Left ventricle myocardium superior (tissue), 1 donor: ENCODE measurements at places on chromosomes 11 and 22.

DNA sequence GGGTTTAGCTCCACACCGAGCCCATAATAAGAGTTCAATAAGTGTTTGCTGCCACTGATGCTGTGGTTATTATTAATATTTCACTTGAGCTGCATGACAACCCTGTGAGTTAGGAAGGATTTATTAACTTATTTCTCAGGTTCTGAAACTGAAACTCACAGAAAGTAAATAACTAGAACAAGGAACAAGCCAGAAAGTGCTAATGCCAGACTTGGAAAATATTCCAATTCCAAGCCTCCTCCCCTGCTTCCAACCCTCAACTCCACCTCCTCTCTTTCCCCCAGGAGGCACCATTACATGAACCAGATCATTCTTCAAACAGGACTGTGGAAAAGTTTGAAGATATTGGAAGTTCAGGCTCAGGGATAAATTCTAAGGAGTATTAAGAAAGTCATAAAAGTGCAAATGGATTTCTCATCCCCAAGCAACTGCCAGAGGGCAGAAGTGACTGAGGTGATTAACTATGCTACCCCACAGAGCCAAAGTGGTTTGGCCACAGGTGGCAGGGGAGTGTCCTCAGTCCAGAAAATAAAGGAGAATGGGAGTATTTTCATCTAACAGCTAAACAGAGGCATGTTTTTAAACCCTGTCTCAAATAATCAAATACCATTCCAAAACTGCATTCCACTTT is 3.2 kb upstream of the FJX1 start:
- no peak for DNase-seq

- DNase-seq: no peak
Measured at GRCh38 chr11:73962101-73962705, 11.4 kb downstream of the DNAJB13 start.

- DNase-seq: no peak
Measured at GRCh38 chr11:75143420-75143731, 7.5 kb upstream of the SLCO2B1 start.

DNA sequence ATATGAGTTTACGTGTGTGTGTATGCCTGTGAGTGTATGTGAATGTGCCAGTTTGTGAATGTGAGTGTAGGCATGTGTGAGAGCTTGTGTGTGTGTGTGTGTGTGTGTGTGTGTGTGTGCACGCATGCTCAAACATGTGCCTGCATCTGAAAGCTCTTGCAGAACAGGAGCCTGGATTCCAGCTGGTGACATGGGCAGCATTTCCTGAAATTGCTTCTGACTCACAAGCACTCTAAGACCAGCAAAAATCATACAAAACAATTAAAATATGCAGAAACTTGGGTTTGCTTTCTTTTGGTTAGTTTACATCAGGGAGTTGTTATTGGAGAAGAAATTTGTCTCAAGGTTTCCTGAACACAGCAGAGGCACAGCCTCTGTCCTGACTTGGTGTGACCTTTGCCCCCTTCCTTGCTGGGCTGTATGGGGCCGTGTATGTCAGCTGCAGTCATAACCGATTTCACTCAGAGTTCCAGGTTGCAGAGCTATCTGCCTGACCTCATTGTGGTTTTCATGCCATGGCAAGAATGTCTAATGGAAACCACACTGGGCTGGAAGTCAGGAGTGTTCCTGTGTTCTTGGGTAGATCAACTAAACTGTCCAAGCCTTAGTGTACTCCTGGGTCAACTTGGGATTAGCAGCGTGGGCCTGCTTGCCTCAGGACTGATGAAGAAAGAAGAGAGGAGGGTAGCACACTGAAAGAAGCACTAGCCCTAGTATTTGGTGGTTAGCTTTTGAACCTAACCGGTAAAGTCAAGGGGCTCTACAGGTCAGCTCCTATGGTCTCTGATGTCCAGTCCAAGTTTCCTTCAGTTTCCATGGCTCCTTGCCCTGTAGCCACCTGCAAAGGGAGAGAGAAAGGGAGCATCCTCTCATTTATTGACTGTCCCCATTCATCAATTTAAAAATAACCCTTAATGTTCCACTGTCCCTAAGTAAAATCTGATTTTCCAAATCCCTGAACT is 143.7 kb downstream of the SNX19 start:
- no peak for DNase-seq

- DNase-seq: no peak
Measured at GRCh38 chr11:94825031-94825430, 56.9 kb downstream of the AMOTL1 start.

- no peak for DNase-seq
Measured at GRCh38 chr11:33310720-33311500, 53.7 kb downstream of the HIPK3 start.

DNA sequence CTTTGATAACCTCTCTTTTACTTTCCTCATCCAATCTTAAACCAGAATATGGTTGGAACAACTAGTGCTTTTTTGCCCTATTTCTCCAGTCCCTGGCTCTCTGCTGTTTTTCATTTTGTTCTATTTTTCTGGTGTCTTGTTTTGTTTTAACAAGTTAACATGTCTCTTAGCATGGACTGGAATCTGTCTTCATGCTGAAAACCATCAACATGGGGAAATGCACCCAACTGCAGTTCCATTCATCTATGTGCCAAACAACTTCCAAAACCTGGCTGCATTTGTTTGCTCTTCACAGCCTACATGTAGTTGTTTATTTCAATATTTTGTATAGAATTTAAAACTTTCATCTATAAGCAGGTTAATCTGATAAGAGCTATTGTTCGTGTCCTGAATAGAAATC is 46.8 kb upstream of the NOX4 start:
- no peak for DNase-seq

- DNase-seq: no peak
Measured at GRCh38 chr11:118533769-118534729, 3.1 kb downstream of the TMEM25 start.

DNA sequence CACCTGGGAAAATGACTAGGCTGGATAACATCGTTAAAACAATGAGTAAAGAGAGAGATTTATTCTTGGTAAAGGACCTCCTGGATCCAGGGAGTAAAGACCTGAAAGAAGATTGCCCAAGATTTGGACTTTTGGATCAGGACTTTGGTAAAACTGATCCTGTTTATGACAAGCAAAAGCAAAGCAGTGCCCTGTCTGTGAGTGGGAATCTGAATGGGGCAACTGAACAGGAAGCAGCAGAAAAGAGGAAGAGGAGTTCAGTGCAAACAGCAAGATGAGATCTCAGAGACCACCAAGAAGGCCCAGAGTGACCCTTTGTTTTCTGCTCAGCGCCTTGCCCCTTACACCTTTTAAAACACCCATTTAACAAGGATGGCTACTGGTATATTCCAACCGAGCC is 122.0 kb downstream of the VPREB1 start:
- DNase-seq: no peak

GRCh38 chr22:27267145-27267544 is 534.4 kb downstream of the MN1 start:
- DNase-seq: no peak

DNA sequence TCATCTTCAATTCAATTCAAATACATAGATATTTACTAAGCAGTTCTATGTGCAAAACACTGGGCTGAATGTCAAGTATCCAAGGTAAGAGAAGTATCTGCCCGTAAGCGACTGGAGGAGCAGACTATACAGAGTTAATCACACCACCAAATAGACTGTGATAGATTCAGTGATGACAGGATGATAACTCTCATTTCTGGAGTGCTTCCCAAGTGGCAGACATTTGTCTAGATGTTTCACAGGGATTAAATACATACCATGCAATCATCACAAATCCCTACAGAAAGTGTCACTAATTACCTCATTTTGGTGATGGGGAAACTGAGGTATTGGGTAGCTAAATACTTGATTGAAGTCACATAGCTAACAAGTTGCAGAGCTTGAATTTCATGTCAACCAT is 508.7 kb upstream of the TENM4 start:
- no peak for DNase-seq

- DNase-seq: peak; percentile 78
Measured at GRCh38 chr22:46113910-46114517, 36.3 kb upstream of the PPARA start.

DNA sequence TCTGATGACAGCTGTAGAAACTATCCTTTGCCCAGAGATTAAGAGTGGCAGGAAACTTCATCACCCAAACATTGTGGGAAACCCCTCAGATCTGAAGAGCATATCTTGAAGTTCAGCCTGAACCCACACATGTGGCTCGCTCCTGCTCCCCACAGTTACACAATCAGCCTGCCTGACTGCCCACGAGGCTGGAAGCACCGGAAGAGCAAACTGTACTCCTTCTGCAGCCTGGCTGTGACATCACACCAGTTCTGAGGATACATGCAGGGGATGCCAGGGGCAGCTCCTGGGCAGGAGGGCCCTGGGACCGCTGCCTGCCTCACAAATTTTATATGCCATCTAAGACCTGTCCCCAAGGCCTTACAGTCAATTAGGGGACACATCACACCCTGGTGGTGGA is 444.4 kb downstream of the BUD13 start:
- no peak for DNase-seq

GRCh38 chr11:116500026-116500946 is 272.5 kb downstream of the BUD13 start:
- DNase-seq: no peak

- no peak for DNase-seq
Measured at GRCh38 chr22:50724616-50725015, 13.4 kb upstream of the ACR start.

GRCh38 chr11:93589347-93589746 is 46.2 kb upstream of the SMCO4 start:
- no peak for DNase-seq
